ENCODE measurements at places on chromosomes 3 and 15.
A peak's percentile ranks its signal among the peaks of the same experiment; 100 is the strongest.

GRCh38 chr15:40118473-40118872 lies 9.8 kb upstream of the BMF start:
- no peak for DNase-seq

DNA sequence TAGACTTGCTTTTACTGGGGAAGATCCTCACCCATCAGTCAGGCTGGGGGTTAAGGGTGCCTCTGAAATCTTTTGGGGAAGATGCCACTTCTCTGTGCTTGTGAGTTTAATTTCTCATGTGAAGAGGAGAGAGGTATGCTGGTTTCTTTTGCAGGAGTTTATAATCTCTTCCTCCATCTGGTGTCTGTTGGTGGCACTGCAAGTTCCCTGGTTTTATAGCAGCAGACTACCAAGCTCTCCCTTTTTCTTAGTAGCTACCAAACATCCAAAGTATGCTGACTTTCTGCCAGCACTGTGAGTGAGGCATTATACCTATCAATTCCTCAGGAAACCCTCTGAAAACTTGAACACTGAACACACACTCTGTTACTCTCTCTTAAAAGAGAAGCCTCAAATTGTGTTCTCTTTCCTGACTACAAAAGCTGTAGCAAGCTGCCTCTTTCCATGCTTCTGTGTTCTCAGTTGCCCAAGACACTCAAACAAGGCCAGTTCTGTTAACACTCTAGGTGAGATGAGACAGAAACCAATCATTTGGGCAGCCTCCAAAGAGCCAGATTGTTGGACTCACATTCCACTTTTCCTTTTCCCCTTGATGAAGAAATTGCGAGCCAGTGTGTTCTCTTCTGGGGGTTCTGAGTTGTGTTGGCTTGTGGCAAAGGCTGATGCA lies 299.5 kb downstream of the GAP43 start:
- peak; percentile 58 for DNase-seq

GRCh38 chr3:159532577-159532976 lies 456.1 kb upstream of the IL12A start:
- DNase-seq: no peak

DNA sequence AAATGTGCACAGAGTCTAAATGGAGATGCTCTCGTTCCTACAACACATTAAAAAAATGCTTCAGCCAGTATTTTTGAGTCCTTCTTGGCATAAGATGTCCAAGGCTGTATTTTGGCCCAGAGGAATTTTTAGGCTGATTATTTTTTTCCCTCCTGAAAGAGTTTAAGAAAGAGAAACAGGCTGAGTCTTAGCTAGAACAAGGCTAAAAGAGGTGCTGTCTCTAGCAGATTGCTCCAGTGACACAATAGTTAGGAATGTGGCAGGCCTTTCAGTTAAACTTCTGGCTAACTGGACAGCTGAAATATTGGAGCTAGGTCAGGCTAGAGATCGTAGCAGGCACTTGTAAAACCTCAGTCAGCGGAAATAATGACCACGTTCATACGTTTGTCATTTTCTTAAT lies 271.4 kb upstream of the RARB start:
- DNase-seq: peak; percentile 83

- DNase-seq: peak; percentile 50
Measured at GRCh38 chr3:189947948-189948723, 172.6 kb downstream of the P3H2 start.
